ENCODE measurements at places on chromosomes 7 and 10.

- DNase-seq: peak; percentile 17
These were observed 17.2 kb upstream of the PSAP start for GRCh38 chr10:71868192-71868697.

DNA sequence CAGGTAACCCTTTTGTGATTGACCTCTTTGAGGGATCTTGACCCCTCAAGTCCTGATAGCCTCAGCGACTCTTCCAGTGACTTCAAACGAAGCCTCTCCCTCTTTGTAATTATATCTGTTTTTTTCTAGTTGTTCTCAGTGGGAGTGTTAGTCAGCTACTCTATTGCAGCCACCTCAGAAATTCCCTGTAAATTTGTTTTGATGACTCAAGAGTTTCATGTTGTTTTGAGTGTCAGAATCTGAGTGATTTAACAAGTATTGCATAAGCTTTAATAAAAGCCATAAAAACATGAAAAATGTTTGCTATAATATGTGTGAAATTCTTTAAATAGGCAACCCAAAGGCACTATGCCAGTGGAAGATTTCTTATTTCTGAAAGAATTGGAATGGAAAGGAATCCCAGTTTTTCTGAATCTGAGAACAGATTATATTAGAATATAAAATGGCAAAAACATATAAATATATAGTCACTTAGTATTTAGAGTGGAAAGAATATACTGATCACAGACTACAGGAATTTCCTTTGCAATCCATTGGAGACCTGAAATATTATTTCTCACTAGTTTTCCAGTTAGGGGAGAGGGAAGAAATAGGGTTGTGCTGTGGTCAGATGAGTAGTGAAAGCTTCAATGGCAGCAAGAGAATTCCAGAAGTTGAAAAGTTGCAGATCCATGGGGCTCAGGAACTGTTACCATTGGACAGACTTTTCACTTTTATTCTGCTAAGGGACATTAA, 94.4 kb upstream of the SEMA3C start:
- DNase-seq: no peak

DNA sequence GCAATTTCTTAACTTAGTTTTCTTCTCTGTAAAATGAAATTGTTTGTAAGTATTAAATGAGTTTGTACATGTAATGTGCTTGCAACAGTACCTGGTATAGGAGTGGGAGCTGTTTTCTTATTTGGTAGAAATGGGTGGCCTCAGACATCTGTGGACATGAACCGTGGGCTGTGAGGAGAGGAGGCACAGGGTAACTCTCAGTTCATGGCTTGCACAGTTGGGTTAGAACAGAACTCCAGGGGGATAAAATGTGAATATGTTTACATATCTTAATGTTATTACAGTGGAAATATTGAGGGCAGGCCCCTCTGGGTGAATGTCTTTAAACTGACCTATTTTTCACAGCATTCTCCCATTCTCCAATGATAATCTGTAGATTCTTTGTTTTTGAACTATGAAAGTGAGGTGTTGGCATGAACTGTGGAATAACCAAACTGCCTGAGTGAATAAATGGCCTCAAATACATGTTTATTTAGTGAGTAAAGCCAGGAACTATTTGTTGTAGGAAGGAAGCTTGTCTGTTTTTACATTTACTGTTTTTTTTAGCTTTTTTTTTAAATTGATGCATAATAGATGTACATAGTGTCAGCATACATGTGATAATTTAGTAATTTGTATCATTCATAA, 2.6 kb downstream of the ABCA13 start:
- DNase-seq: no peak

- no peak for DNase-seq
These were observed 522.5 kb upstream of the LRRN3 start for GRCh38 chr7:110568388-110568787.

- DNase-seq: peak; percentile 89
These were observed 2.6 kb downstream of the MRPS33 start for GRCh38 chr7:141012044-141012685.

DNA sequence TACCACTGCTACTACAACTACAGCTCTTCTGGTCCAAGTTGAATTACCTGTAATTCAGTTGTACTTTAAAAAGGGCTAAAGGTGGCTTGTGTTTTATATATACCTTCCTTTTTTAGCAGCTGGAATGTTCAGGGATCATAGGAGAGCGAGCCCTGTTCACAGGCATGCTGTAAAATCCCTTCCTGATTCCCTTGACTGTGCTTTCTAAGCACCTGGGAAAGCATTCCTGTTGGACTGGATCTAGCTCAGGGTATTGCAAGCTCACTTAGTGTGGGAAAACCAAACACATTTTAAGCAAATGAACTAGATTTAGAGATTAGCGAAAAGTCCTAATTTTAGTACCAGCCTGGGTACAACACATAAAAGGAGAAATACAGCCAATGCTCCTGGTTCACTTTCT, 31.5 kb downstream of the BPGM start:
- no peak for DNase-seq

GRCh38 chr7:40680657-40681056, 545.9 kb downstream of the SUGCT start:
- no peak for DNase-seq

DNA sequence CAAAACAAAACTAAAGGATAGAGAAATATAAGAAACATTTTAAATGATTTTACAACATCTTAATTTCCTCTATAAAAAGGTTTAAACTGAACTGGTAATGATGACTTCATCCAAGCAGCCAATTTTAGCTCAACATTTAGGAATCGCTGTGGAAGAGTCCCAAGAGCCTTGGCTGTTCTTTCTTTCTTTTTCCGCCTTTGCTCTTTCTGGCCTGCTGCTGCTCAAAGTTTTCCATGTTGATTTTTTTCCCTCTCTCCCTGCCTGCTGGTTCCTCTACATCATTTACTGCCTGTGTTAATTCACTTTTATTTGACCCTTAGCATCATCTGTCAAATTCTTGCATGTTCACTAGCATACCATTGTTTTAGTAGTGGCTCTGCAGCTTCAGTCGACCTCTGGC, 146.9 kb downstream of the EVX1 start:
- DNase-seq: no peak

DNA sequence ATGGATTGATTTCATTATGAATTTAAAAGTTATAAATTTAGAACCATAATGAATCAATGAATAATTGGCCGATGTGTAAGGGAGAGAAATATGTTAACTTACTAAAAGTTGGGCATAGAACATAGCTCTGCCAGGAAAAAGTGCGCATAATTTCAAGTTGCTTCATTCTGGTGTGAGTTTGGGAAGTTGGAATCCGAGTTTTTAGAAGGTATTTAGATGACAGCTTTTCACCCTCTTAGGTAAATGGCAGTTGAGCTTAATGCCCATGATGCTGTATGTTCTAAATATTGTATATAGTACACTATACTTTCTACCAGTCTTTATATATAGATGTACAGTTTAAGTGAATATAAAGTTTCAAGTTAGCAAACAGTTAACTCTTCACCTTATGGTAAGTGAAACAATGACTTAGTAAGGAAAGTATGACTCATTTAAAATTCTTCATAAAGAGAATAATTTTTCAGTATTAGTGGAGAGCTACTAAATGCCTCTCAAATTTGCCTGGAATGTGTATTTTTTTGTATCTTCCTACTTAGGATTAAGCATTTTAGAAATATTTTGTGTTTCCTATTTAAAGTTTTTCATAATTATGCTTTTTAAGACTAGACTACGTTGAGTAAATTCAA, 1.6 kb downstream of the C1GALT1 start:
- no peak for DNase-seq

DNA sequence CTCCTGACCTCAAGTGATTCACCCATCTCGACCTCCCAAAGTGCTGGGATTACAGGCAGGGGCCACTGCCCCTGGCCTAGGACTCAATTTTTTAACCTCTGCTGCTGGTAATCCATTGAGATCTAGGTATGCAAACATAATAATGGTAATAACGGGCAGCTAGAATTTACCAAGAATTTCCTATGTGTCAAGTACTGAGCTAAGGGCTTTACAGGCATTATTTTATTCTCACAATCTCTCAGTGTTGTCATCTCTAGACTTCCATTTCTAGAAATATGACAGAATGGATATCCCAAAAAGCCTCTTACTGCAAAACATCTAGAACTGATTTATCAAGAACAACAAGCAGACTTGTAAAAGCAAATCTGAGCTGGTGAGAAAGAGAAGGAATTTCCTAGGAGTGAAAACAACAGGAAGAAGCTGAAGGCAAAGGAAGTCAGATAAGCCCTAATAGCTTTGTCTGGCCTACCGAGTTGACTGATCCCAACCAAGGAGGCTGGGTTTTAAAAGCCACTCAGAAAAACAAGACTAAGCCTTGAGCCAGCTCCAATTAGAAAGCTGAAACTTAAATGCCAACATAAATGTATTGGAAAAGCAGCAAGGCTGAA, 70.6 kb downstream of the CCDC71L start:
- DNase-seq: no peak

GRCh38 chr7:96720843-96721242, 11.2 kb upstream of the SEM1 start:
- DNase-seq: no peak

- no peak for DNase-seq
These were observed 19.5 kb downstream of the AGR2 start for GRCh38 chr7:16785321-16785720.

DNA sequence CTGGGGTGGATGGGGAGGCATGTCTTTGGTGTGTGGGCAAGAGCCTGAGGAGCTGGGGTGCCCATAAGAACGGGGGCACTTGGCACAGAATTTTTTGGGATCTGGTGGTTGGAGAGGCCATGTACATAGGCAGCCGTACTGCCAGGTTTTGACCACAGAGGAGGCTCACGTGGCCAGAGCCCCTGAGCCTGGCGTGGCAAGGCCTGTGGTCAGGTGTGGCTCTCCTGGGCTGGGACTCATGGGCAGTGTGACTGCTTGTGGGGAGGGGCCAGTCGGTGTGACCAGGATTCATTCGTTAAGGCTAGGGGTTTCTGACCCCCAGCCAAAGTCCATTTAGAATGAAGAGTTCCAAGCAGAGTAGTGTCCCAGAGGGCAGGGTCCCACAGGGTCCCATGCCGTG, 38.2 kb downstream of the AGAP3 start:
- no peak for DNase-seq

- DNase-seq: no peak
These were observed 7.8 kb upstream of the TBX20 start for GRCh38 chr7:35261476-35262285.
